ENCODE measurements at places on chromosomes 16 and 17.

DNA sequence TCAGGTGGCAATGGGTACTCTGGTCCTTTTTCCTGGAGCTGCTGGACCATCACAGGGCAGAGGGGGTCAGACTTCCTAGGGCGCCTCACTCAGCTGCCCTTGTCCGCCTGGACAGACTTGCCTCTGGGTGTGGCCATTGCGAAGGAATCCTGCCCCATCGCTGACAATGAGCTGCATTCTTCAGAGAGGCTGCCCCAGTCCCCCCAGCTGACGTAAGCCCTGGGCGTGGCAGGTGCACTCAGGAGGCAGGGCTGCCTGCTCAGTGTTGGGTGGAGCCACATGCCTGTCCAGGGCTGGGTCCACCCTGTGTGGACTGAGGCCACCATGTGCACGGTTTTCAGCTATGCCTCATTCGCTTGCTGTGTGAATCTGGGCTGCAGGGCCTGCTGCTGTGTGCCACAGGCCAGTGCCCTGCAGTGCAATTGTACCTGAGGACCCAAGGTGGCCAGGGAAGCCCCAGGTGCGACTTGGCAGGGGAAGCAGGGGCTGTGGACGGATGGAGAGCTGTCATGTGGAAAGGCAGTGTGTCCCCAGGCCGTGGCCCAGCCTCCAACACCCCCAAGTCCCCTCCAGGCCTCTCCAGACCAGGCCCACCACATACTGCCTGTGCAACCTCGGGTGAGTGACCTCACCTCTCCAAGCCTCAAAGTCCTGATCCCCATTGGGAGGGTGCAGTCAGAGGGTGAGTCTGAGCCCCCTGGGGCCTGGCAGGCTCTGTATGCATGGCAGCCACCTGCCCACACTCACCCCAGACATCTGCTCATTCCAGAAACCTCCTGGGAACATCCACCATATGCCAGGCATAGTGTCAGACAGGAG, 14.0 kb upstream of the MPRIP start:
- no peak for DNase-seq

GRCh38 chr16:65876624-65877023, 489.9 kb upstream of the CDH5 start:
- no peak for DNase-seq

DNA sequence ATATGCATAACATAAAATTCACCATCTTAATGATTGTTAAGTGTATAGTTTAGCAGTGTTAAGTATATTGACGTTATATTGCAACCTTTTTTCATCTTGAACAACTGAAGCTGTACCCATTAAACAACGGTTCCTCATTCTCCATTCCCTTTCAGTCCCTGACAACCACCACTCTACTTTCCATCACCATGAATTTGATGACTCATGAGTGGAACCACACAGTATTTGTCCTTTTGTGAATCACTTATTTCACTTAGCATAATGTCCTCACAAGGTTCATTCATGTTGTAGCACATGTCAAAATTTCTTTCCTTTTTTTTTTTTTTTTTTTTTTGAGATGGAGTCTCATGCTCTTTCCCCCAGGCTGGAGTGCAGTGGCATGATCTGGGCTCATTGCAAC, 46.0 kb downstream of the HOXB1 start:
- no peak for DNase-seq

- DNase-seq = peak; percentile 38
Measured at GRCh38 chr17:63675607-63676546, 24.0 kb downstream of the LIMD2 start.

- no peak for DNase-seq
Measured at GRCh38 chr17:50100921-50101345, 5.8 kb downstream of the PDK2 start.

DNA sequence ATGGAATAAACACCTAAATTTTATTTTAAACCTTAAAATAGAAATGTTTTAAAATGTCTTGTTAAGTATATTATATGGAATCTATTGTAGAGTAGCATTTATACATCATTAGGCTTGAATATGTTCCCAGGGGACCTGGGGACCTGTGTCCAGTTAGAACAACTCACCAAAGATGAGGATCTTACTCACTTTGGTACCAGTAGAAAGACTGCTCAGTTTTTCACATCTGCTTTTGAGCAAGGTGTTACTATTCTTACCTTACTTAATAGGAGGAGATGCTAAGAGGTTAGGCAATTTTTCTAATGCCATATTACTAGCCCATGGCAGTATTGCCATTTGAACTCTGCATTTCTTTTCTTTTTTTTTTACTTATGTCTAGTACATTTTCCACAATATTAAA, 14.7 kb downstream of the STXBP4 start:
- DNase-seq = no peak

GRCh38 chr17:81712468-81713003, 452 bp downstream of the SLC25A10 start:
- DNase-seq = no peak

DNA sequence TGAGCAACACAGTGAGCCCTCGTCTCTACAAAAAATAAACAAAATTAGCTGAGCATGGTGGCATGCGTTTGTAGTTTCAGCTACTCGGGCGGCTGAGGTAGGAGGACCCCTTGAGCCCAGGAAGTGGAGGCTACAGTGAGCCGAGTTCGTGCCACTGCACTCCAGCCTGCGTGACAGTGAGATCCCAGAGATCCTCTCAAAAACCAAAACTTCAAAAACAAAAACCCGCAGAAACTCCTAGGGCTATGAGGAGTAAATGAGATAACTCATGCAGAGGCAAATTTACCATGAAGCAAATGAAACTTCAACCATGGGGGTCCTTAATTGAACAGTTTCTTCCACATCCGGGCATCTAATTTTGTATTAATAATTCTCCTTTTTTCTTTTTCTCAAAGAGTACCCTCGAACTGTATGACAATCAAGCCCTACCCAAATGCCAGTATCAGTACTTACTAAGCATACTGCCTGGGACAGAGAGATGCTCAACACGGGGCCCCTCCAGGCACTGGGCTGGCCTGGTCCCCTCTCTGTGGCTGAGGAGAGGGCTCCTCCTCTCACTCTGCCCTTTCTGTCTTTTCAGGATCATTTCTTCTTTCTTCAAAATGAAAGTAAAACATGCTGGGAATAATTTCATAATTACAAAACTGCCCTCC, 789 bp upstream of the PIPOX start:
- no peak for DNase-seq

- DNase-seq = peak; percentile 46
Measured at GRCh38 chr17:3535253-3535995, 22.2 kb downstream of the TRPV3 start.

GRCh38 chr16:9034056-9034455, 57.4 kb upstream of the HAPSTR1 start:
- DNase-seq = no peak

- no peak for DNase-seq
Measured at GRCh38 chr17:50818261-50818660, 17.1 kb upstream of the WFIKKN2 start.

GRCh38 chr16:61014869-61015268, 1021.4 kb downstream of the CDH8 start:
- DNase-seq = no peak

GRCh38 chr17:18217412-18218015, 7.9 kb upstream of the LLGL1 start:
- DNase-seq = peak; percentile 9

DNA sequence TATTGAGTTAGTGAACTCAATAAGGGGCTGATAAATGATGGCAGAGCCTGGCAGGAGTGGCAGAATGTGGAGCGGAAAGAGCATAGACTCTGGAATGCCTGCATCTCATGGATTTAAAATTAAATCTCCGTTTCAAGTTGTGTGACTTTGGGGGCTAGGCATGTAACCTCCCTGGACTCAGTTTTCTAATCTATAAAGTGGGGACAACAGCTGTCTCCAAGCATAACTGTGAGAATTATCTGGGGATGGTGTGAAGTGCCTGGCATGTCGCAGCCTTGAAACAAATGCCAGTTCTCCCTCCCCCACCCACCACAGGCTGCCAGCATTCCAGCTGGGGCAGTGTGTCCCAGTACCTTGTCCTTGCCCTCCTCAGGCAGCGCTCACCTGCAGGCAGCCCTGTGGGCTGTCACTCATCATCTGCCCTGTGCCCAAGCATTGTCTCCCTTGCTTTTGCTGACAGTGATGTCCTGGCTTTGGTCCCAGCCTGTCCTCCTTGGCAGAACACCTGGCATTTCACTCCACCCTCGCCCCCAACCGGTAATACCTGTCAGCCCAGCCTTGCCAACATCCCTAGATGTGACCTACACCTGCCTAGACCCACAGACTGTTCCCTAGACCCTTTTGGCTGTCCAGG, 129.6 kb downstream of the MRM1 start:
- no peak for DNase-seq

DNA sequence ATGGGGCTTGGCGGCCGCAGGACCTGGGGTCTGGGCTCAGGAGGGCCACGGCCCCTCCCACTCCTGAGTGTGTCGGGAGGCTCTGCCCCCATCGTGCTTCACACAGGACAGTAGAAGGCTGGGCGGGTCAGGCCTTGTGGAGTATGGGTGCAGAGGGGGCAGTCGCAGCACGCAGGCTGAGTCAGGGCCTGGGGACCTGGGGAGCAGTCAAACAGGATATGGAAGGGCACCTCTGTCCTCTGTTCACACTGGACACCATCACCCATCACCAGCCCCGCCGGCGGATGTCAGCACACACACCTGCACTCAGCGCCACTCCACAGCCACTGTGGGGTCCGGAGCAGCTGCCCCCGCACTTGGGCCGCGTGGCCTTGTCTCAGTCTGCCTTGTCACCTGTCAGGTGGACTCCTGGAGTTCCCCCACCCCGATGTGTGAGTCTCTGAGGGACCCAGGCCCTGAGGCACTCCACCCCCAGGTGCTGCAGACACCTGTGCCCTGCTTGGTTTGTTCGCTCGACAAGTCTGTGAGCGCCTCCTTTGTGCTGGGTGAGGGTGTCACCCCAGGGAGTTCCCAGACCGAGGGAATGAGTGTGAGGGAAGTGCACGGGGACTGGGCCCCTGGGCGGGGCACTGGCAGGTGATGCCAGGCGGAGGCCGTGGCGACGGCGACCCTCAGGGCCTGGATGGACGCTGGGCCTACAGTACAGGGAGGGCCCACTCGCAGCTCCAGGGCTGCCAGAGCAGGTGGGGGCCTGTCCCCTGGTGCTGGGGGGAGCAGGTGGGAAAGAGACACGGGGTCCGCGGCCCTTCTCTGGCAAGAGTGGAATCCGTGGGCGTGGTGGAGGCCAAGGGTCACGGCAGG, 31.7 kb downstream of the ZFPM1 start:
- DNase-seq = no peak

GRCh38 chr17:71978435-71978834, 142.4 kb upstream of the SOX9 start:
- DNase-seq = no peak

DNA sequence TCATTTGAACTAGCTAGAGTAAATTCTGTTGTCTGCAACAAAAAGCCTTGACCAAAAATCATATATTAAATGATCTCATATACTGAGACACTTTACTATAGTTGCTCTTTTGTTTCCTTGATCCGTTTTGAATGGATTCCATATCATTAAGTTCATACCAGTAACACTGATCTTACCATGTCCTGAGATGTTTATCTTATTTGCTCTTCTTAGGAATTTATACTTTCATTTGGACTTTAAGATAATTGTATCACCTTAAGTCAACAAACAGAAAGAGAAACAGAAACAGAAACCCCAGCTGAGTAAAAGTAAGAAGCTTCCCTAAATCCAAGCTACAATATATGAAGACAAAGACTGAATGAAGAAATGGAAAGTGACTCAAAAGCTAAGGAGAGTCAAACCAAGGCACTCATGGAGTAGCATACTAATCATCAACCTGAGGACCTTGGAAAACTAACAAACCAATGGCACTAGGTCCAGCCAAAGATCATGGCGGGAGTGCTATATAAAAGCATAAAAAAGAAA, 106.5 kb upstream of the COX10 start:
- no peak for DNase-seq

- DNase-seq = no peak
Measured at GRCh38 chr16:10929853-10930754, 12.2 kb downstream of the DEXI start.

- DNase-seq = no peak
Measured at GRCh38 chr16:24848065-24848464, 2.3 kb downstream of the SLC5A11 start.

DNA sequence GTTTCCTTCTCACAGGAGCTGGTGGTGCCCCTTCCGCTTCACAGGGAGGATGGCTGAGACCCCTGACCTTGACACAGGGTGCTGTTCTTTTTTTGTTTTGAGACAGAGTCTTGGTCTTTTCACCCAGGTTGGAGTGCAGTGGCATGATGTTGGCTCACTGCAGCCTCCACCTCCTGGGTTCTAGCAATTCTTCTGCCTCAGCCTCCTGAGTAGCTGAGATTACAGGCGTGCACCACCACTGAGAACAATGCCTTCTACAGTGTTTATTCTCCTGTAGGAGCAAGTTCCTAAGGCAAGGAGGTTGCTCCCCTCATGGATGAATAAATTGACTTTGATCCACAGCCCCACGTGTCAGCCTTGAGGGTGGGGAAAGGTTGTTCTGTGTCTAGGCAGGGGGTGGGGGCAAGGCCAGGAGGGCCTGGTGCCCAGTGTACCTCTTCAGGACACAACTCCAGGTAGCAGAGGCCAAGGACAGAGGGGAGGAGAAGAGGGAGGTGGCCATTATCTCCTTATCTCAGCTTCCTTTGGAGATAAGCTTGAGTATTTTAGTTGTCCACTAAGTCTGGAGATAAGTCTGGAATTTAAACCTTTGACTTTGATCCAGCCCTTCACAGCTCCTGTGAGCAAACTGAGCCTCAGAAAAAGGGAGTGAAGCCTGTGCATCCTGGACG, 159.4 kb downstream of the SEC14L1 start:
- DNase-seq = no peak

GRCh38 chr16:66548068-66548467, 1.9 kb downstream of the TK2 start:
- no peak for DNase-seq

GRCh38 chr17:71203953-71204352, 916.9 kb upstream of the SOX9 start:
- DNase-seq = no peak

GRCh38 chr17:21394265-21394664, 18.1 kb downstream of the KCNJ12 start:
- DNase-seq = no peak

DNA sequence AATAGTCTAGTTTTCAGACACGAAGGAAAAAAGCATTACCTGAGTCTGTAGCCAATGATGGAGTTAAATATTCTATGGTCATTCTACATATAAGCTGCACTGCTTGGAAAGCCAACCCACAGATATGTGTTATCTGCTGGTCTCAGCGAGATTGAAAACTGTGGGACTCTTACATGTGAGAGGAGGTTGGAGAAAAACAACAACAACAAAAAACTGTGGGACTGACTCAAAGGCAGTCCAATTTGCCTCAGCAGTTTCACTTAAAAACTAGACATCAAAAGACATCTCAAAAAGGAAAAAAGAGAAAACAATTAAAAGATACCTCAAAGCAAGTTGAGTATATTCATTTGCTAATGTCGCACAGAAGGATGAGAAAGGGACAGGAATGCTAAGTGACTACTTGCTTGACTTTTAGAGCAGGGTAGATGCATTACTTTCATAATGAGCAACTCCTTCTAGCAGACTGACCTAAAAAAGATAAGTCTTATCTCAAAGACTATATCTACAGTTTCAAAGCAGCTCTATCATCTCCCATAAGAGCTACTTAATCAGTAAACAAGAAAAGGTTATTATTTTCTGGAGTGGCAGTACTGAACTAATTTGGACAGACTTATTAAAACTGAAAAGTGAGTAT, 35.5 kb upstream of the ITGA2B start:
- DNase-seq = no peak

- no peak for DNase-seq
Measured at GRCh38 chr16:15538507-15538906, 104.1 kb downstream of the BMERB1 start.

- no peak for DNase-seq
Measured at GRCh38 chr16:51968749-51969148, 578.2 kb downstream of the TOX3 start.
